Posterior vena cava (tissue), 2 donors: ENCODE measurements at places on chromosomes 2 and 18. TPM values are rescaled to one million over a fixed set of nuclear protein-coding genes. Genes with fewer than 3 reads are reported as not detected.

Gene FAP
- total RNA-seq, result 54.8 TPM

DNA sequence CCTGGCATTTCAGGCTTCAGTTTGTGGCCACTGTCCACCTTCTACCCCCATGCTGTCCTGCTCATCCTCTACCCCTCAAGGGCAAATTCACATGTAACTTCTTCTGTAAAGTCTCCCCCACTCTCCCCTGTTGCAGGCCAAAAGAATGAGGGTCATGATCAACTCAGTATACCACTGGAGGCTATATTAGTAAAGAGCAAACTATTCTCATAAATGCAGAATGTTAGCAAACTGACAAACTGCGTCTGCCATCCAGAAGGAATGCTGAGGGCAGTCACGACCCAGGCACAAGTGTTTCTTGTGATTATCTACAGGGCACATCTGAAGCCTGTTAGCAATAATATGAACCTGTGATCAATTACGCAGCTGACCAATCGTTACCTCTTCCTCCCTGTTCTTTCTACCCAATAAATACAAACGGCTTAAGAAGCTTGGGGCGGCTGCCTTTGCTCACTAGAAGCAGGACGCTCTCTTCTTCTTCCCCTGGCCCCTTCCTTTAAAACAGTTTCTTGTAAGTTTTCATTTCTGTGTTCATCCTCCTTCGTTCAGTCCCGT lies 58.3 kb downstream of the SEPTIN10 start:
- DNase-seq, result no peak

DNA sequence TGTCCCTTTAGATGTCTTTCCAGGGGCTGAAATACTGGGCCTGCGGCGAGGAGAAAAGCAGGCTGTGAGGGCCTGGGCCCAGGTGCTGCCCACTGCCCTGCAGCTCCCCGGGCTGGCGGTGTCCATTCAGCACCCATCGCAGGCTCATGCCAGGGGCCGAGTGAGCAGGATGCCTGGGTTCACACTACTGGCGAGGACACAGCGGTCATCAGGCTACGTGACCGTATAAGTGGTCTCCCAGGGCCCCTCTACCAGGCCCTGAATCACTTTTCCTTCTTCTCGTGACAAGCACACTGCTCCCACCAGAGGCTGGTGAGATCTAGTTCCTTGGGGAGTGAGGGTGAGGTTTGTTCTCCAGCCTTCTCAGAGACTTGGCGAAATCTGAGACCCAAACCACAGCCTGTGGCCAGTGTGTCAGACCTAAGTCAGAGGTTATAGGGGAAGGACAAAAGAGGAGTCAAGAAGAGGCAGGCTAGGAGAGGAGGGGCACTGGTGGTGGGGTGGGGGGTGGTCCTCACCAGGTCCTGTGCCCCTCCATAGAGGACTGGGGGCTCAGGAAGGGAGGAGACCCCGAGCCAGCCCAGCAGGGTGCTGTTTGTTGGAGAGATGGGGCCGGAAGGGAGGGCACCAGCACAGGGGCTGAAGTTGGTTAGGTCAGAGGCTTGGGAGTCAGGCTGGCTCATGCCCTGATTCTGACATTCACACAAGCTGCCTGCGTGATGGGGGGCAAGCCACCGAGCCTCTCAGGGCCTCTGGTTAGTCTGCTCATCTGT lies 6.6 kb upstream of the SEMA4C start:
- DNase-seq, result no peak

Gene SCN1A
- total RNA-seq, result not detected

- no peak for DNase-seq
Observed at GRCh38 chr18:27966881-27967280, 210.0 kb downstream of the CDH2 start.

- no peak for DNase-seq
Observed at GRCh38 chr2:189763908-189764661, 1.5 kb upstream of the OSGEPL1 start.

DNA sequence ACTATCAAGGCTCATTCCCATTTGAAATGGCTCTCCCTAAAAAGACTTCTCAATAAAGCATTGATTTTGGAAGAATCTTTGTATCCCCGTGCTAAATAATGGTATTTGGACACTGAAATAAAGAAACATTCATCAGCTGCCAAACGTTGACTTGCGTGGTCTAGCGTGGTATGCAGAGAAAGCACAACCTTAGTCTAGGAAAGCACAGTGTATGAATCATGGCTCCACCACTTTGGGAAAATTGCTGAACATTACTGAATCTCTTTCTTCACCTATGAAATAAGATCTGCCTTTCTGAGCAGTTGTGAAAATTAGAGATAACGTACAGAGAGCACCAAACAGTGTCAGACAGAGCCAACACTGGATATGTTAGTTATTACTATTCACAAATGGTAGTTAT lies 353.9 kb downstream of the SS18 start:
- no peak for DNase-seq

Gene HOXD12
- total RNA-seq, result not detected

DNA sequence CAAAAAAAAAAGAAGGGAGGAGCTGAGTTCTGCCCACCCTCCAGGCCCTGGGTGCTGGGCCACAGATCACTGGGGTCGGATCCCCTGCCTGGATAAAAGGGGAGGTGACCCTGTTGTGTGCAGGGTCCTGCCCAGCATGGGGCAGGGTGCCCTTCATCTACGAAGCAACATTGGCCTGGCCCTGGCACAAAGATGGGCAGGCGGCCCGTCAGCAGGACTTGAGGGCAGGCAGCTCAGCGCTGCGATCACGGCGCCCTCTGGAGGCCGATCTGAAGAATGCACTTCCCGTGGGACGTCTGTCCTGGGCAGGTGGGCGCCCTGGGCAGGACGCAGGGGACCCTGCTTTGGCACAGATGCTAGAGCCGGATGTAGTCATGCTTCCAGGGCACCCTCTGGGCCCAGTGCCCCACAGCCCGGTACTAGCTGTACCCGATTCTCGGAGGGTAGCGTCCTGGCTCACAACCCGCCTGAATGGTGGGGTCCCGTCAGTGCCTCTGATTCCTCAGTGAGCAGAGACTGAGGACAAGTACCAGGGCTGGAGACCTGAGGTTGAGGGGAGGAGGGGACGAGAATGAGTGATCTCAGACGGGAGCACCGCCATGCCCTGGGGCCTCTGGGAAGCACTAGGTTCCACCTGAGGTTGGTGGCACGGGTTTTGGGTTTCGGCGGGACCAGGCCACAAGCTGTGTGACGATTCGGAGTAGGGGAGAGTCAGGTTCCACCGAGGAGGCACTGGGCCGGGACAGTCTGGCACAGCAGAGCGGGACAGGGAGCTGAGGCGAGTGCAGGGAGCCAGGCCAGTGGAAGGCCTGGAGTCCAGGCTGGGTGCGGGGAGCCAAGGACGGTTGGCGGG lies 18.0 kb downstream of the ARID5A start:
- peak; percentile 95 for DNase-seq

- no peak for DNase-seq
Observed at GRCh38 chr2:70541481-70542020, 12.1 kb downstream of the TGFA start.

- no peak for DNase-seq
Observed at GRCh38 chr2:88147145-88147544, 19.3 kb upstream of the FABP1 start.

DNA sequence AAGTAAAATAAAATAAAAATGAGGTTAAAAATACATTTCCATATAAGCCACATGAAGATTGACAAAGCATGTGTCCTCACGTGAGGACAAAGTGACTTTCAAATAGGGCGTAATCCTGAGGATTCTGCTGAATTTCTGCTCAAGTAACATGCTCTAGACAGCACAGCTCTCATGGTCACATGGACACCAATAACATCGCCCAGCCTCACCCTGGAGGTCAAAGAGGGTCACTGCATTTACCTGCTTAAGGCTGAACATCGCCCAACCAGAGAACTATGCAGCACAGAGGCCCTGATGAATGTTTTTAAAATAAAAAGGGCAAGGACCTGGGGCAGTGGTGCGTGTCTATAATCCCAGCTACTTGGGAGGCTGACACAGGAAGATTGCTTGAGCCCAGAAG lies 30.2 kb downstream of the TGFBRAP1 start:
- DNase-seq, result no peak
